ENCODE measurements at places on chromosomes 1 and 21.

- DNase-seq, result no peak
Measured at GRCh38 chr1:168729405-168729802, 398 bp upstream of the DPT start.

GRCh38 chr1:85320371-85321131, 44.1 kb upstream of the BCL10 start:
- DNase-seq, result no peak

- DNase-seq, result no peak
Measured at GRCh38 chr1:36884029-36884701, 150.2 kb downstream of the GRIK3 start.

- no peak for DNase-seq
Measured at GRCh38 chr1:217837691-217838090, 206.5 kb downstream of the SPATA17 start.

GRCh38 chr1:3483801-3484444, 29.5 kb downstream of the ARHGEF16 start:
- no peak for DNase-seq
